Testis (tissue), 5 donors: ENCODE measurements at places on chromosomes 5 and 9. TPM values are rescaled to one million over a fixed set of nuclear protein-coding genes. Genes with fewer than 3 reads are reported as not detected.

DNA sequence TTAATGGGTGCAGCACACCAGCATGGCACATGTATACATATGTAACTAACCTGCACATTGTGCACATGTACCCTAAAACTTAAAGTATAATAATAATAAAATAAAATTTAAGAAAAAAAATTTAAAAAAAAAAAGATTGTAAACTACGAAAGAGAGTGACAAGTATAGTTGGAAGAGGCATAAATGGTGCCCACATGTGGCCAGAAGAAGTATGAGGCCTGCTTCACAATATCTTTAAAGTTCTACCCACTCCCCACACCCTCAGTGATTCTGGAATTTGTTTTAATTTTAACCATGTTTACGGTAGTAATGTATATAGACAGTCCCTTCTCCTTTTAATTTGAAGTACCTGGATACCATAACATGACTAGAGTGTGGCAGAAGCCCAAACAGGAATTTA is 172.7 kb downstream of the CHSY3 start:
- DNase-seq = no peak

GRCh38 chr9:8494571-8494970 is 695.0 kb upstream of the DMAC1 start:
- DNase-seq = no peak

GRCh38 chr5:35785601-35786085 is 71.0 kb upstream of the IL7R start:
- DNase-seq = no peak

DNA sequence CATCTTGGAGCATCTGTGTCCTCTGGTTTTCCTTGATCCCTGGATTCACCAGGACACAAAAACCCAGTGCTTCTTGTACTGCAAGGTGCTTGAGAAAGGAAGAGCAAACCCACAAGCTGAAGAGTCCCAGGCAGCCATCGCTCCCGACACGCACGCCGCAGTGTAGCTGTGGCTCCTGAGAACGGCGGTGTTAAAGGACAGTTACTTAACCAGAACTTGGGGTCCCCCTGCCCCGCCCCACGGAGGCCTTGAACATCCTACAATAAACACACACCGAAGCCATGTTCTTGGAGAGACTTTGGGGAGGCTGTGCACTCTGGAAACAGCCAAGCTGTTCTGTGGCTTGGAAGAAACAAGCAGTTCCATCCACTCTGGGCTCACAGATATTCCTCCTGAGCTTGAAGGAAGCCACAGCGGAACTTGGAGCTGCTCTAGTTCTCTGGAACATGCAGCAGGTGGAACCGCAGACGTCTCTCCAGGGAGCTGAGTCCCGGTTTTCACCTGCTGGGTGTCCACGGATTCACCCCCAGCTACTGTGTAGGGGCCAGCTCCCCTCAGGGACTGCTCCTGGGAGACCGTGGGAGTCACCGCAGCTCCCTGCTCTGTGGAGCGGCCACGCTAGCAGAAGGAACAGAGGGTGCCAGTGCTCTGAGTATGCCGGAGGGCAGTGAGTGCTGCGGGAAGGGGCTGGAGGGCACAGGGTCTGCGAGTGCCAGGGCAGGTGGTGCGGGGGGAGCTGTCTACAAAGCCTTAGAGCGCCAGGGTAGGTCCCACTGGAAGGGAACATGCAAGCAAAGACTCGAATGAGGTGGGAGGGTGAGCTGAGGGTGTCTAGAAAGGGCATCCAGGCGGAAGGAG is 107.3 kb downstream of the ADAMTS2 start:
- no peak for DNase-seq

DNA sequence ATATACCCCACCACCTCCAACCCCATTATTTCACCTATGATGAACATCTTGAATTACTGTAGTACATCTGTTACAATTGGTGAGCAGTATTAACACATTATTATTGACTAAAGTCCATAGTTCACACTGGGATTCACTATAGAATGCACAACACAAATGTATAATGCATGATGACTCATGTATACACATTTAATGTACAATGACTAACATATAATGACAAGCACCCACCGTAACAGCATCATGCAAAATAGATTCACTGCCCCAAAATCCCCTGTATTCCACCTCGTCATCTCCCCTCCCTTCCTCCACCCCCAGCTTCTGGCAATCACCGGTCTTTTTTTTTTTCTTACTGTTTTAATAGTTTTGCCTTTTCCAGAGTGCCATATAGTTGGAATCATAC is 47.1 kb upstream of the NEK6 start:
- no peak for DNase-seq

GRCh38 chr9:1221298-1221697 is 171.1 kb downstream of the DMRT2 start:
- DNase-seq = no peak

DNA sequence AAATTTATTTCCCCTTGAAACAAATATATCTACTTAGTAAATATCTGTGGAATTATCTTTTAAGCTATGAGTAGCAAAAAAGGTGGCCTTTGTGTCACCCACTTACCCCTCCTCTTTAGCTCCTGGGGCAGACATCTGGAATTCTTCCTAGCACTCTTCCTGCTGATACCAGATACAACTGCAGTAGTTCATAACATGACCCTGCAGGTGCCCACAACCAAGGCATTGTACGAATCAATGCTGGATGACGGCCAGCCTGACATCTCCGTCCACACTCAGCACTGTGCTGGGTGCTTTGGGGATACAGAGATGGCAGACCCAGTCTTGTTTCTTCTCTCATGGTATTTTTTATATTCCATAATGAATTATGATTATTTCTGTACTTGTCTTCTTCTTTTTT is 152.3 kb downstream of the GOLPH3 start:
- DNase-seq = peak; percentile 60

GRCh38 chr9:137387114-137387890 is 35.7 kb downstream of the EXD3 start:
- no peak for DNase-seq

DNA sequence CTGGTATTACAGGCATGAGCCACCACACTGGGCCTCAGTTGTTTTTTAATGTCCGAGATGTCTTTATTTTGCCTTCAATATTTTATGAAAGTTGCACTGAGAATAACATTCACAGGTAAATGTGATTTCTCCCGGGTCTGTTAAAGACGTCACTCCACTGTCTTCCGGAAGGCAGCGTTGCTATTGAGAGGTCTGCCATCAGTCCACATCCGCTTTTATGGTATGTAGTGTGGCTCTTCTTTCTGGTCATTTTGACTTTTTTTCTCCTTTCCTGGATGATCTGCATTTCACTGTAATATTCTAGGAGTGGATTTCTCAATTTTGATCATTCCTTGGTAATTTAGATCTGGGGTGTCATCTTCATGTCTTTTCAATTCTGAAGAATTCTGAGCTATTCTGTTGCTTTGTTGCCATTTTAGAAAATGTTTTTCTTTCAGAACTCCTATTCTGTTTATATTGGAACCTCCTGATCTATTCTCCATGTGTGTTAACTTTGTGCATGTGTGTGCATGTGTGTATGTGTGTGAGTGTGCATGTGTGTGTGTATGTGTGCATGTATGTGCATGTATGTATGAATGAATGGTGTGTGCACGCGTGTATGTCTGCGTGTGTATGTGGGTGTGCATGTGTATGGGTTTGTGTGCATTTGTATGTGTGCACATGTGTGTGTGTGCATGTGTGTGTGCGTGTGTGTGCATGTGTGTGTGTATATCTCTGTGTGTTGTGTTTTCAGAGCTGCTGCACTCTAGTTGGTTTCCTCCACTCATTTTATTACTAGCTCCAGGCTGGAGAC is 1.9 kb upstream of the LCN1 start:
- DNase-seq = no peak

GRCh38 chr9:107043886-107044285 is 180.9 kb downstream of the ZNF462 start:
- DNase-seq = no peak

GRCh38 chr9:88458716-88459465 is 70.6 kb downstream of the SPIN1 start:
- no peak for DNase-seq

- no peak for DNase-seq
Measured at GRCh38 chr9:36517131-36517530, 55.6 kb upstream of the MELK start.

DNA sequence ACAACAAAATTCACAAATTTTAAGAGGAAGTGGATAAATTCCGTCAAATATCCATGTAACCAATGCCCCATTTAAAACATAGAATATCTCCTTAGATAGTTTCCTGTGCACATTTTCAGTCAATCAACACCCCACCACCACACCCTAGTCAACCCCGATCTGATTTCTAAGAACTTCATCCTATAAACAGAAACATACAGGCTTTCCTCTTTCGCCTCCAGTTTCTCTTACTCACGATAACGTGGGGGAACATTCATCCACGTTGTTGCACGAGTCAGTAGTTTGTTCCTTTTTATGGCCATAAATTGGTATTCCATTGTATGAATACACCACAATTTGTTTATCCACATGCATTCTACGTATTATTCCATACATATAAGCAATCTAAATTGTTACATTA is 35.6 kb upstream of the TRIO start:
- DNase-seq = no peak

DNA sequence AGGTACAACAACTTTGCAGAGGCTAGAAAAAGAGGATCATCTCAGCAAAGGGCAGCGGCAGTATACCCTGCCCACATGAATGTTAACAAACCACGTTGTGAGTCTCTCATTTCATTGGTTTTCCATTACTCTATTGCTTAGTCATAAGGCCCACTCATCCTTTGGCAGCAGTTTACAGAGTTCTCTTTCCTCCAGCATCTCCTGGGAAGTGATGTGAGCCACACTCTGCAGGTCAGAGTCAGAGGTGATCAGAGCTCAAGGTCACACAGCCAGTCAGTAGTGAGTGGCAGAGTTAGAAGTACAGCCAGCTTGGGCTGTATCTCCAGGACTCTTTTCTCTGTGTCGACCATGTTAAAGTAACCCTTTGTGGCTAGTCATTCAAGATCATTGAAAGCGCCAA is 599.6 kb upstream of the GRAMD2B start:
- DNase-seq = no peak

DNA sequence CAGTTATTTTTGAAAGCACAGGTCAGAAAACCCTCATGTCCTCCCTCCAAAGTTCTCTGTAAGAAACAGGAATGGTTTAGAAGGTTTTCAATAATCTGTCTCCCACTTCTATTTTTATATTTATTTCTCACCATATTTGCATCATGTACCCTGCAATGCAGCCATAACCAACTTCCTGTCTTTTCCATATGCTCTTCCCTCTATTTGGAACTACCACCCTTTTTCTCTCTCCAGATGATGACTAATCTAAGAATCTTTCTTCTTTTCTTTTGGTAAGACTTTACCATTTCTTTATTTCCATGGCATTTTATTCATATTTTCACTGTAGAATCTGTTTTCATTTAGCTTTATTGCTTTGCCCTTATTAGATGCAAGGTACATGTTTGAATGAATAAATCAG is 33.9 kb downstream of the MAN2A1 start:
- DNase-seq = no peak

DNA sequence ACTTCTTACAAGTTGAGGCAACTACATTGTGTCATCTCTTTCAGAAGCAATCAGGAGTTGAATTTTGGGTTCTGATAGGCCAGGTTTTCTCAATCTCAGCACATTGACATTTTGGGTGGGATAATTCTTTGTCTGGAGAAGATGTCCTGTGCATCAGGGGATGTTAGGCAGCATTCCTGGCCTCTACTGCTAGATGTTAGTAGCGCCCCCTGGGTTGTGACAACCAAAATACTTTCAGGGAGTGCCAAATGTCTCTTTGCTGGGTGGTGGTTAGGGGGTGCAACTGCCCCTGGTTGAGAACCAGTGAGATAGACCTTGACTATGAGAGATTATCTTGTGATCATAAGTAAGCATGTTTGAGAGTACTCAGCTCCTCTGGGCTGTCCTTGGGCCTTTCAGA is 164.3 kb upstream of the KLF9 start:
- DNase-seq = no peak

DNA sequence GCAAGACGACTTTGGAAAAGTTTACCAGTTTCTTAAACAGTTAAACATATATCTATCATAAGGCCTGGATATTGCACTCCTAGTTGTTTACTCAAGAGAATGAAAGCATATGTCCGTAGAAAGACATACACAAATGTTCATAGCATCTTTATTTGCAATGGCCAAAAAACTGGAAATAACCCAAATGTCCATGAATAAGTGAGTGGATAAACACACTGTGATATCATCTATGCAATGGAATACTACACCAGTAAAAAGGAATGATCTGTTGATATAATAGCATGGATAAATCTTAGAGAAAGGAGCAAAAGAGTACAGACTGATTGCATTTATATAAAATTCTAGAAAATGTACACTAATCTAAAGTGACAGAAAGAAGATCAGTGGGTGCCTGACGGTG is 28.0 kb upstream of the VCAN start:
- DNase-seq = no peak

GRCh38 chr9:115107701-115108100 is 10.3 kb downstream of the TNC start:
- no peak for DNase-seq

- no peak for DNase-seq
Measured at GRCh38 chr9:109906766-109907382, 126.9 kb downstream of the PALM2AKAP2 start.

DNA sequence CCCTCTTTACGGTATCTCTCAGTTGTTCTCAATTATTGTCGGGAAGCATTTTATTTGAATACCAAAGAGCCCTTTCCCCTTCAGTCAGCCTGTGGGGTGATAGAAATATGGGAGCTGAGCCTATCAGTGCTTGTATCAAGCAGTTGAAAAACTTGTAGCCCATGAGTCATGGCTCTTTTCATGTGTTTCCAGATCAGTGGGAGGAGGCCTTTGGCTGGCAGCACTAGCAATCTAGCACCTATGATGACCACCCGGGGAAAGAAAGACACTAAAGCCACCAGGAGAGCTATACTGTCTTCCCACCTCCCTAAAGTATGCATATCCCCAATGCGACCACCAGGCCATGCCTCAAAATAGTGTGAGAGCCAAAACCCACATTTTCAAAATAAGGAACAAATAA is 696.9 kb upstream of the C9orf72 start:
- DNase-seq = no peak

GRCh38 chr5:139903795-139904565 is 108.4 kb downstream of the PSD2 start:
- DNase-seq = peak; percentile 54

- DNase-seq = no peak
Measured at GRCh38 chr9:76528642-76529190, 69.7 kb downstream of the GCNT1 start.

DNA sequence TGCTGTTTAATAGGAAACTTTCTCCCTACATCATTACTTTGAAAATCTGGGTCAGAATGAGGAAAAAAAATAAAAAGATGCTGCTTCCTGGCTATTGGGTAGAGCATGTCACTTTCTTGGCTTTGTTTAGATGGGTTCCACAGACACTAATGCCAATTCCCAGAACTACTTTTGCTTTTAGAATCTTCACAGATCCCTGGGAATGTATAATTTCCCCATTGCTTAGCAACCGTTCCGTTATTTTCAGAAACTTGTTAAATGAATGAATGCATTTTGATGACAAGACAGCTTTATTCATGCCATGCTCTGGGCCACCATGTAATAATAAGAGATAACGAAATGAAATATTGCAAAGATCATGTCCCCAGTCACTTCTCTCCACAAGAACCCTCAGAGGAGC is 126.5 kb upstream of the TRPC7 start:
- no peak for DNase-seq

Gene HTR1A
- not detected for polyA plus RNA-seq

Gene FST
- polyA plus RNA-seq = 9.3 TPM

Gene TMC1
- 3.0 TPM for polyA plus RNA-seq

Gene PCDHA9
- polyA plus RNA-seq = 1.1 TPM
